ENCODE measurements at places on chromosomes 7 and 10. TPM values are rescaled to one million over a fixed set of nuclear protein-coding genes. Genes with fewer than 3 reads are reported as not detected.

GRCh38 chr10:112805701-112806100 is 144.3 kb upstream of the TCF7L2 start:
- DNase-seq = no peak

GRCh38 chr7:117458977-117459583 is 20.7 kb upstream of the CFTR start:
- DNase-seq = peak; percentile 17

- DNase-seq = no peak
Measured at GRCh38 chr7:108254259-108254658, 124.1 kb upstream of the LAMB4 start.

BICC1 gene
- polyA plus RNA-seq = 57.7 TPM

HYAL4 gene
- not detected for polyA plus RNA-seq

CCDC172 gene
- polyA plus RNA-seq = not detected
